ENCODE measurements at places on chromosomes 16 and 17. TPM values are rescaled to one million over a fixed set of nuclear protein-coding genes. Genes with fewer than 3 reads are reported as not detected.

TMC7 gene
- total RNA-seq = 5.2 TPM

GUCY2D gene
- total RNA-seq = 1.4 TPM

C16orf54 gene
- total RNA-seq = 0.15 TPM

C17orf78 gene
- total RNA-seq = not detected

- no peaks in the 10 kb centered on the region for H3K36me3 ChIP-seq
- H3K27me3 ChIP-seq = no peaks in the 10 kb centered on the region
- no peak overlapping the region for H3K4me3 ChIP-seq
- H3K4me1 ChIP-seq = no peaks in the 10 kb centered on the region
- no peak overlapping the region for H3K27ac ChIP-seq
These were observed 218.8 kb downstream of the SNX29 start for GRCh38 chr16:12195296-12195695.

DNA sequence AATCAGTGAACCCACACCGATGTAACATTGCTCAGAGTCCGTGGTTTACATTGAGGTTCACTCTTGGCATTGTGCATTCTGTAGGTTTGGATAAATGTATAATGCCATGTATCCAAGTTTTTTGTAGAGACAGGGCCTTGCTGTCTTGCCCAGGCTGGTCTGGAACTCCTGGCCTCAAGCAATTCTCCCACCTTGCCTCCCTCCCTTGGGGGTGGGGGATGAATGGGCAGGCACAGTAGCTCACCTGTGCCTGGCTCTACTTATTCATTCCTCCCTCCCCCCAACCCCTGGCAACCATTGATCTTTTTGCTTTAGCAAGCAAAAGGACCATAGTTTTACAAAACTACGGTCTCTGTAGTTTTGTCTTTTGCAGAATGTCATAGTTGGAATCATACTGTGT lies 181.4 kb downstream of the SPECC1 start:
- no peak overlapping the region for H3K4me3 ChIP-seq
- no peaks in the 10 kb centered on the region for H3K4me1 ChIP-seq
- no peaks in the 10 kb centered on the region for H3K27me3 ChIP-seq
- no peak overlapping the region for H3K27ac ChIP-seq

DNA sequence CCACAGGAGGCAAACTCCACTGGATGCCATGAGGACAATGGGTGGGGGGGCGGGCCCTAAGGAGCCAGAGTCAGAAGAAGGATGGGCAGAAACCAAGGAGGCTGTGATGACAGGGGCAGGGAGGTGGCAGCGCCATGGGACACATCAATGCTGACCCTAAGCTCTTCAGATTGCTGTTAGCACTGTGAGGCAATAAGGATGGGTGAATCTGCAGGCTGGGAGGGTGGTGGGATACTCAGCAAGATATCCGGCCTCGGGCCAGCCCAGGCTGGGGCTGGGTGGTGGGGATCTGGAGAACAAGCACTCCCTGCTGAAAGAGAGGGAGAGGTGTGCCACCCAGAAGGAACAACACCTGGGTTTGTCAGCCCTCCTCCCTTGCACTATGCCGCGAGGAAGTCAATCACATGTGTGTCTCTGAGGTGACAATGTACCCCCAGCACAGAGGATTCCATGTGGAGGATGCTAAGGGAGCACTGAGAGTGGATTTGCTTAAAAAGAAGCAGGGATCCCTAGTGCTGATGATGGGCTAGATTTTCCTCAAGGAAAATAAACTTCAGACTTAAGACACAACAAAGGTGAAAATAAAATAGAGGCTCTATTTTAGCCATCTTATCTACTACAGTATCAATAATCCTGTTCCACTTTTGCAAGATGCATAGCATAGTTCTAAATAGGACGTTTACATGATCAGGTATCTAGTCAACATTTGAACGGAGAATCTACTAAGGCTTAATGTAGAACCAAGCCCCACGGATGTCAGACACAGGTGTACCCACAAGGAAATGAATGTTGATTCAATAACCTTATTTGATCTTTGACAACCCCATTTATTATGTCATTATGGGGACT lies 22.6 kb downstream of the SMPD3 start:
- H3K36me3 ChIP-seq = no peaks in the 10 kb centered on the region
- H3K4me3 ChIP-seq = no peak overlapping the region
- DNase-seq = no peak
- no peaks in the 10 kb centered on the region for H3K27me3 ChIP-seq
- no peaks in the 10 kb centered on the region for H3K4me1 ChIP-seq

- H3K27ac ChIP-seq = no peak overlapping the region
- DNase-seq = no peak
- H3K36me3 ChIP-seq = no peaks in the 10 kb centered on the region
- H3K4me1 ChIP-seq = no peaks in the 10 kb centered on the region
- no peak overlapping the region for H3K4me3 ChIP-seq
These were observed 71.0 kb upstream of the DOC2B start for GRCh38 chr17:252456-252855.

Data from HCT116 (cell line).